ENCODE measurements at places on chromosomes 16 and 17.
A peak's percentile ranks its signal among the peaks of the same experiment; 100 is the strongest.

GRCh38 chr17:611202-611601 is 103.4 kb downstream of the VPS53 start:
- DNase-seq, result no peak

DNA sequence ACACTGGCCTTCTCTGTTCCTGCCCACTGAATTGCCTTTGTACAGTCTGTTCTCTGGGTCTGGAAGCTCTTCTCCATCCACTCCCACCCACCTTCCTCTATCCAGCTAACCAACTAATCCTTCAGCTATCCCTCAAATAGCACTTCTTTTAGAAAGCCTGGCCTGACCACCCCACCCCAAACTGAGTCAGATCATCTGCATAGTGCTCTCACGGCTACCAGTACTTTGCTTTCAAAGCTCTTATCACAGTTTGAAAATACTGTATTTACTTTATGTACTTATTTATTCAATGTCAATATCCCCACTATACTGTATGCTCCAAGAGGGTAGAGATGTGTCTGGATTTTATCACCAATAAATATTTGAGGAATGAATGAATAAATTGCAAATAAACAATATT is 4.5 kb upstream of the CLDN7 start:
- DNase-seq, result no peak

DNA sequence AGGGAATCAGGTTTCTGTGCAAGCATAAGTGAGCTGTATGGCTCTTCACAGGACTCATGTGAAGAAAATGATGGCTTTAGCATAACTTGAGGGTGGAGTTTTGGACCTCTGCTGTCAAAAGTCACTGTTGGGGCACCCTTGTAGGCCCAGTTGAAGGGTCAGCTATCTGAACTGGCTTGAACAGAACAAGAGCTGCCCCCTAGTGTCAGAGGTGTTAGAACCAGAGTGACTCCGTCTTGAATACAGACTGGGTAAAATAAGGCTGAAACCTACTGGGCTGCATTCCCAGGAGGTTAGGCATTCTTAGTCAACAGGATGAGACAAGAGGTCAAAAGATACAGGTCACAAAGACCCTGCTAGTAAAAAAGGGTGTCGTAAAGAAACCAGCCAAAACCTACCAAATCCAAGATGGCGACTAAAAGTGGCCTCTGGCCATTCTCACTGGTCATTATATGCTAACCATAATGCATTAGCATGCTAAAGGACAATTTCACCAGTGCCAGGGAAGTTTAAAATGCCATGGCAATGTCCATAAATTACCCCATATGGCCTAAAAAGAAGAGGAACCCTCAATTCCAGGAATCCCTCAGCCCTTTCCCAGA is 484.0 kb upstream of the ERCC4 start:
- DNase-seq, result no peak

GRCh38 chr17:7497636-7498035 is 13.5 kb downstream of the POLR2A start:
- DNase-seq, result no peak

GRCh38 chr17:56096026-56096810 is 57.1 kb upstream of the ANKFN1 start:
- peak; percentile 72 for DNase-seq

GRCh38 chr17:8797621-8798175 is 1.5 kb downstream of the MFSD6L start:
- DNase-seq, result no peak

DNA sequence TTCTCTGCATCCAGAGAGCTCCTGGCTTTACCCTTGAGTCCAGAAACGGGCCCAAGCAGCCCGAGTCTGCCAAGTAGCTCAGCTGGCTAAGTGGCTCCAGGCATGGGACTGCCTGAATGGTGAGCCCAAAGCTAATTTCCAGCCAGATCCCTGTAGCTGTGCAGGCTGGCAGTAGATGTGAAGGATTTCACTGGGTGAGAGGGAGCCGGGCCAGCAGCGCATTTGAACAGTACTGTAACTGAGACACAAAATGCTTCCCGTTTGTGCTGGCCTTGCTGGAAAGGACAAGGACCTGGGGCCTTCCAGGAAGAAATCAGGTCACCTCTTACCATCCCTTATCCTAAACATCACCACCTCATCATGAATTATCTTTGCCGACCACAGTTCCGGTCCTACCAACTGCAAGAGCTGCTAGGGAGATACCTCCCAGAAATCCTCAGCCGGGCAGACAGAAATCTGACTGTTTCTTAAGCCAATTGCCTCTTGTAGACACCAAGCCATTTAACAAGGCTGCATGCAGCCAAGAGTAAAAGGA is 3.7 kb downstream of the TIMP2 start:
- no peak for DNase-seq

DNA sequence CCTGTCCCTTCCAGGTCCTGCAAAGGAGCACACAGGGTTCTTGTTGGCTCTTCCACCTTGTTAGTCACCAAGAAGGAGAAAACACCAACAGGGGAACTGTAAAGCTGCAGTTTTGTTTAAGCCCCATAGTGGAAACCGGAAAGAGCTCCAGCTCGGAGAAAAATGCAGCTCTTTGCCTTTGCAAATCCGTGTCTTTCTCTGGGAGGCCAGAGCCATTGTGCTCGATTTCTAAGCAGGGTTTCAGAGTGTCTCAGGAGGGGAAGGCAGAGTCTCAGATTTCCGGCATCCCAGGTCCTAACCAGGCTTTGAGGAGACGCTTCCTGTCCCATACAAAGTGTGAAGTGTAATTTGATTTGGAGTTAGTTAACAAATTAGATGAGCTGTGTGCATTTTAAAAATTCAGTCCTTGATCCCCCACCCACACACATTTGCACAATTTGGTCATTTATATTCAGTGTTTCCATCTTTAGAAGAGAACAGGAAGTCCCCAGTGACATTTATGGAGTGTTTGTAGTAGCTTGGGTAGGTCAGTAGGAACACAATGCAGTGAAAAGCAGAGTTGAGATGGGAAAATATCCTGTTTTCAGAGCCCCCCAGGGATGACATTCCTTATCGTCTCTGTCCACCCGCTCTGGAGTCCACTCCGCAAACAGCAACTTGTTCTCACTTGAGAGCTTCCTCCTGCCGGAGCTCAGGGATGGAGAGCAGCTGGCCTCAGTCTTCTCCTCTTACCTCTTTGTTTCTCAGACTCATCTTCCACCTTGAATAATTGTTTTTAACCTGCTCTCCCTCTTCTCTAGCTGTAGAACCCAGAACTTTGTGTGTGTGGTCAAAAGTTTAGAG is 331.9 kb downstream of the SEC14L1 start:
- no peak for DNase-seq

DNA sequence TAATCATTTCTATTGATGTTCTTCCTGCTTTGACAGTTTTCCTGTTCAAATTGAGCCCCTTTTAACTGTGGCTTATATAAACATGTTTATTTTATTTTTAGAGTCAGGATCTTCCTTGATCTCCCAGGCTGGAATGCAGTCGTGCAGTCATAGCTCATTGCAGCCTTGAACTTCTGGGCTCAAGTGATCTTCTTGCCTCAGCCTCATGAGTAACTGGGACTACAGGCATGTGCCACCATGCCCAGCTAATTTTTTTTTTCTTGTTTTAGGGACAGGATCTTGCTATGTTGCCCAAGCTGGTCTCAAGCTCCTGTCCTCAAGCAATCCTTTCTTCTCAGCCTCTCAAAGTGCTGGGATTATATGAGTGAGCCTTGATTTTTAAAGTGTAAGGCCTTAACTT is 14.7 kb downstream of the PHKB start:
- DNase-seq, result no peak

DNA sequence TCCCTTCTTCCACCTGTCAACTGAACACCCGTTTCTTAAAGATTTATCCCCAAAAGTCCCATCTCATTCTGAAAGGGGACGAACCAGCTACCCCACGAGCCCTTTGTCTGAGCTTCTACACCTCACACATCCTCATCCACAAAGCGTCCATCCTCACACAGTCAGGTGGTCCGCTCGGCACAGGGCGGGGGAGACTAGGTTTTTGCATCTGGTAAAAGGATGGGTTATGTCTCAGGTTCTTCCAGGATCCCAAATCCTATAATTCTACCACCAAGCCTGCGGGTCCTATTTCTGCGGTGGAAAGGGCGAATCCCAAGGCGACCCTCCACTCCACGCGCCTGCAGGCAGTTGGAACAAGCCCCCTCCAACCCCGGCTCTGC is 458 bp downstream of the GFOD2 start:
- no peak for DNase-seq

DNA sequence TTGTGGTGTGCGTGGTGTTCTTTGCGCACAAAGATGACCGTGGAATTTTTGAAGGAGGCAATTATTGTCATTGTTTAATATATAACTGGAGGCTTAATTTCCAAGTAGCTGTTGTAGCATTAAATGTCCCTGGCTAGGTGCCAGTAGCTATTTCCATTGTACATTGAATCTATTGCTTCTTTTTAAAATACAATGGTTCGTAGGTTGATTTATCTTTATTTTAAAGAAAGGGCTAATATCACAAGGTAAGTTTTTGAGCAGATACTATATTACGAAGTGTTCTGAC is 127.1 kb downstream of the RPTOR start:
- no peak for DNase-seq

DNA sequence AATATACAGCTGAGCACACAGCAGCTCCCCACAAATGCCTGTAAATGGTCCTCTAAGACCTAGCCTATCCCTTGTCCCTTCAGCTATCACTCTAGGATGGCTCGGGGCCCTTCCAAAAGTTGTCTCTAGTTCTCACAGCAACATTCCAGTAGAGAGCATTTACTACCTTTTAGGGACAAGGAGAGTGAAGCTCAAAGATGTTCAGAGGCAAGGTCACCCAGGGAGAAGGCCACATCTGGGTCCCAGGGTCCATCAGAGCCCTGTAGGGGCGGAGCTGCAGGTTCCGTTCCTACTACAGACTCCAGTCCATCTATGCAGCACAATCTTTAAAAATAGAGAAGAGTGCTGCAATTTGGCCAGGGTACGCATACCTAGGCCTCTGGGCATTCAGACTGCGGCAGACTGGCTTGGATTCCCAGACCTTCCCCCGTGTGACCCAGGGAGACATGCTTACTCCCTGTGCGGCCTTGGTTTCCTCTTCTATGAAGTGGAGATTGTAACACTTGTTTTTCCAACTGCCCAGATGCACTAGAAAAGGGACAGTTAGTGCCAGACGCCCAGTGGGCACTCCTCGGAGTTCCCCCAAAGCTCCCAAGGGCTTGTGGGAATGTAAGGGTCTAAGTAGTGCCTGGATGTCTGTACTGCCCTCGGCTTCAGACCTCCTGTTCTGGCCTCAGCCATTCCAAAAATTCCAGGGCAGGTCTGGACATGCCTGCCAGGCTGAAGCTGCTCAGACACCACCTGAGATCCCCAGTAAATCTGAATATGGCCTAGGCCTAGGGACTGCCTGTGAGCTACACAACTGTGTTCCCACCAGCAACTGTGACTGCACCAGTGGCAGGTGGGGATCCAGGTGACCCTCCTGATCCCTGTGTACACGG is 2.5 kb downstream of the SLC12A4 start:
- no peak for DNase-seq

GRCh38 chr17:4364622-4365041 is 1.8 kb downstream of the UBE2G1 start:
- no peak for DNase-seq

GRCh38 chr16:4407543-4408322 is 8.7 kb downstream of the CORO7 start:
- no peak for DNase-seq

DNA sequence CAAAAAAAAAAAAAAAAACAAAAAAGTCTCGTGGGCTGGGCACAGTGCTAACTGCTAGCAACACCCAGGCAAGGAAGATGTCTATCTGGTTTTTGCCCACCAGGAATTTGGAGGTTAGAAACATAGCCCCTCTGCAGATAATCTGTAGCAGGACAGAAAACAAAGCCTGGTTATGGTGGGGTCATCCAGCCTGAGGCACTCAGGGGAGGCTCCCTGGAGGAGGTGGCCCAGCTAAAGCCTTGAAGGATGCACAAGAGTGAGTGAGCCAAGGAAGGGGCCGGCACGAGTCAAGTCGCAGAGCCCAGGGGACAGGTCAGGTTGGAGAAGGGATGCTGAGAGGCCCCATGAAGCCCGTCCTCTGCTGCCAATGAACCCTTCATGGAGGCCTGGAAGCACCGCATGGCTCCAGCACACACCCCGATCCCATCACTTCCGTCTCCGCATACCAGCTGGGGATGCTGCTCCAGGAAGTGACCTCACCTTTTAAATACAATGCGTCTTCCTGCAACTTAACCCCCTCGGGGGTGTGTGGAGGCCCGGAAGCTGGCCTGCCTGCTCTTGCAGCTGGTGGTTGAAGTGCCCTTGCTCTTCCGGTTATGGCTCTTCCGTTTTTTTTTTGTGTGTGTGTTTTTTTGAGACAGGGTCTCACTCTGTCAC is 86.5 kb downstream of the ENGASE start:
- no peak for DNase-seq

- DNase-seq, result no peak
These were observed 186.6 kb upstream of the SALL1 start for GRCh38 chr16:51337662-51338061.

- no peak for DNase-seq
These were observed 7.2 kb downstream of the RAB11FIP4 start for GRCh38 chr17:31398381-31399311.

DNA sequence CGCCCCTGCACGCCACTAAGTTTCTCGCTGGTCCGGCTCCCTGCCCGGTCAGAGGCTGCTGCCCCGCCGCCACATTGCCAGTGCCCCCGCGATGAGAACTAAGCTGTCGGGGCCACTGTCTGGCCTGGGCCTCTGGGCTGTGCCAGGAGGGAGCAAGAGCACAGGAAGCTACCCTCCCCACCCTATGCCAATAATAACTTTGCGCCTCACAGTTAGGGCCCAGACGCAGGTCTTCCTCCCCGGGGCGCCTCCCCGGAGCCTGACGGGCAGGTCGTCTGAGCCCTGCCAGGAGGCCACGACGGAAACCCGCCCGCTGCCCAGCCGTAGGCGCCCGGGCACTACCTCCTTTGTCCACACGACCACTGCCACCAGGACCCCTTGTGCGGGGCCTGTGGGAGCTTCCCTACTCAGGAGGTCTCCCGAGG is 1.5 kb downstream of the ZFPM1 start:
- DNase-seq, result no peak

GRCh38 chr17:38877130-38877851 is 7.4 kb downstream of the LASP1 start:
- DNase-seq, result no peak

DNA sequence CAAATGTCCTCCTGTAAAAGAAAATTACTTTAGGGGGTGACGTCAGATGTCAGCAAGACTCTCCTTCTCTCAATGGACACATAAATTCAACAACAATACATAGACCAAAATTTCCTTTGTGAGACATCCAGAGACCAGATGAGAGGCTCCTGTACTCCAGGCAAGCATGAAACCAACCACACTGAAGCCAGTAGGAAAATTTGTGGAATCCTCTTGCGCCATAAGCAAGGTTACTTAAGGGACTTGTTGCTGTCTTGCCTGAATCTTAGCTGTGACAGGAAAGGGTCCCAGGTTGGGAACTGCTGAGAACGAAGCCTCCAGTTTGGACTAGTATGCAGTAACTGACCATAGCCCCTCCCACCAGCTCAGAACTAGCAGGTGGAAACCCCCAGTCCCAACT is 56.0 kb downstream of the CEP112 start:
- DNase-seq, result no peak

- DNase-seq, result no peak
These were observed 70.8 kb downstream of the SNX11 start for GRCh38 chr17:48178317-48178716.

GRCh38 chr17:56785405-56785804 is 48.3 kb downstream of the C17orf67 start:
- DNase-seq, result no peak

GRCh38 chr16:61681673-61682072 is 354.6 kb downstream of the CDH8 start:
- no peak for DNase-seq

- DNase-seq, result no peak
These were observed 3.6 kb downstream of the SCRN2 start for GRCh38 chr17:47837401-47838039.

GRCh38 chr17:18187226-18187625 is 3.6 kb downstream of the ALKBH5 start:
- no peak for DNase-seq

- no peak for DNase-seq
These were observed 855 bp upstream of the MEOX1 start for GRCh38 chr17:43662413-43663141.

All from NCI-H1048 (cell line).